ENCODE measurements at places on chromosomes 11 and 22.

GRCh38 chr11:113578715-113579250, 103.6 kb upstream of the DRD2 start:
- no peak for DNase-seq

DNA sequence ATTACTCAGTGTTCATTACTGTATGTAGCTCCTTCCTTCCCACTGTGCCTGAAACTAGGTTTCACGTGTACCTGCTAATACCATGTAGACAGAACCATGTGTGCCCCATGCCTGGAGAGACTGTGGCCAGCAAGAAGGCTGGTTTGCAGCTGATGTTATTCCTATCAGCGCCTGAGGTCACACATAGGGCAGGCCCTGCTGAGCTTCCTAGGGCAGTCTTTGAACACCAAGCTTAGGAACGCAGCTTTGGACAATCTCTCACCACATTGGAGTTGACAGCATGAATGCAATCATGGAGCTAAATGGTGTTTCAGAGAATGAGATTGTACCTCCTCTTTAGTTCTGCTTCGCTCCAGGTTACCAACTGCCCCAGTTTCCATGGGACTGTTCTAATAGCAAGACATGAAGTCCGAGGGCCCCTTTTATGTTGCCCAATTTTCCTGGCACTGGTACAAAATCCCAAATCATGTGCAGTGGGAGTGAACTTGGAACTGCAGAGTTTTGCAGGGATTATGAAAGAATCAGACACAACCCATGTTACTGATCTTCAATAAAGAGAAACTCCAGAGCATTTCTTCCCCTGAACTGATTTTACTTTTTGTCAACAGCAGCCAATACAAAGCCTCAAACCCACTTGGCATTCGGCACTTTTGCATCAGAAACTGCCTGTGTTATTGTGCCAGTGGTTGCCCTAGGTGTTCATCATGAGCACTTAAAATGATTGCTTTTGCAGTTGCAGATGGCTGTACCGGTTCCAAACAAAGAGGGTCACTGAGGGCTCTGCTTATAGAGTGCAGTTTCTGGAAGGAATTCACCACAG, 154.2 kb upstream of the TTC12 start:
- no peak for DNase-seq

DNA sequence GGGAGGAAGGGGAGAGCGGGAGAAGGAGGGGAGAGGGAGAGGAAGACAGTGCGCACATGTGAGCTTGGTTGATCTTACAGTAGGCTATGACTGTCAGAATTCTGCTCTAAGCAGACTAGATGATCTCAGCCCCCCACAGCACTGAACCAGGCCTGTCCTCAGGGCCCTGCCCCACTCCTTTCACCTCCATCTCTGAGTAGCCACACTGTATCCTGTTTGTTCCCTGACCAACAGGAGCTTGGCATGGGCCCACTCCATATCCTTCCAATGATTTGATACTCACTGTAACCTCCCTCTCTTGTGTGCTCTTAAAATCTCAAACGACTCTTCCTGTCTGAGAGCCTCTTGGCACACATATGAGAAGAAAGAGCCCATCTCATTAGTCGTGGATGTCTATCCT, 86.1 kb upstream of the PARVA start:
- DNase-seq = no peak

- no peak for DNase-seq
Observed at GRCh38 chr22:18029686-18030267, 5.4 kb upstream of the MICAL3 start.

- DNase-seq = no peak
Observed at GRCh38 chr11:74592063-74592440, 330 bp upstream of the POLD3 start.

DNA sequence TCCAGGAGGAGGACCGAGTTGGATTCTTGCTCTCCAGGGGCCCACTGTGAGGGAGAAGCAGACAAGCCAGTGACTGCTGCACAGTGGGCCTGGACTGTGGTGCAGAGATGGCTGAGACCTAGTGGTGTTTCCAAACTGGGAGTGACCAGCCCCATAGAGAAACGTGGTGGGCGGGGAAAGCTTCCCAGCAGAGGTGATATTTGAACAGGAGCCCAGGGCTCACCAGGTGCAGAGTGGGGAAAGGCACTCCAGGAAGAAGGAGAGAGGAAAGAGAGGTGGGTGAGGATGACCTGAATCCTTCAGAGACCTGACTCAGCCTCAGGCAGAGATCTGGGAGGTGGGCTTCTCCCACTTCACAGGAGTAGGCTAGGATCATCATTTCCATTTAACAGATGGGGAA, 52.1 kb upstream of the RASD2 start:
- DNase-seq = no peak

GRCh38 chr11:67027943-67028542, 5.1 kb downstream of the SYT12 start:
- no peak for DNase-seq

All from SW 1271 (cell line).